ENCODE measurements at places on chromosomes 7 and 10.

DNA sequence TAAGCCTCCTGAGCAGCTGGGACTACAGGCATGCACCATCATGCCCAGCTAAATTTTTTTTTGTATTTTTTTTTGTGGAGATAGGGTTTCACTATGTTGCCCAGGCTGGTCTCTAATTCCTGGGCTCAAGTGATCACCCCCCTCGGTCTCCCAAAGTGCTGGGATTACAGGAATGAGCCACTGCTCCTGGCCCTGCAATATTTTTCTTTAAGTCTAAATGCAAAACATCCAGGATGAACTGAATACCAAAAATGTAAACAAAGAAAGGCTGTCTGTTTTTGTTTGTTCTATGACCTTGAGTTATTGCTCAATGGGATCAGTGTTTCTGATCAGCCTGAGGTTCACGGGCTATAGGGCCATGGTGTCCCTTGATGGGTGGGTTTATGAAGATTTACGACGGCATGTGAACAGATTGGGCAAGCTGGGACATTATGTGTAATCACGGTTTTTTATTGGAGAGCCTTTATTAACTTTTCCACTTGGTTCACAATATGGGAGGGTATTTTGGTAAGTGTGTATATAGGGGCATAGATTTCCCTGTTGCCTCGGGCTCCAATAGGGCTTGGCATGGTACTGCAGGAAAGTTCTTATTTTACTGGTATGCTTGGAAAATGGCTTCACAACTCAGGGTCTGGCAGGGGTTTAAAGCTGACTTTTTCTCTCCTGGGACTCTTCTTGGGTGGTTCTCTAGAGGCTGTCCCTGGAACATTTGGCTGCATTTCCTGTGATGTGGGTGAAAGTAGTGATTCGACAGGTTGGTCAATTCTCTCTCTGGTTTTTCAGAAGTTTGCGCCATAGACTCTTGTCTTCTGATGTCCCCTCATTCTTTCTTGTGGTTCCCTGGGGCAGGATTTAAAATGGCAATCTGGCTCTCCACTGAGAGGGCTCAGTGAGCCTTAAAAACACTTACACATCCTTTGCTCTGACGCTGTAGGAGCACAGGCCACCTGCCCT lies 41.6 kb downstream of the MRPS33 start:
- no peak for DNase-seq

DNA sequence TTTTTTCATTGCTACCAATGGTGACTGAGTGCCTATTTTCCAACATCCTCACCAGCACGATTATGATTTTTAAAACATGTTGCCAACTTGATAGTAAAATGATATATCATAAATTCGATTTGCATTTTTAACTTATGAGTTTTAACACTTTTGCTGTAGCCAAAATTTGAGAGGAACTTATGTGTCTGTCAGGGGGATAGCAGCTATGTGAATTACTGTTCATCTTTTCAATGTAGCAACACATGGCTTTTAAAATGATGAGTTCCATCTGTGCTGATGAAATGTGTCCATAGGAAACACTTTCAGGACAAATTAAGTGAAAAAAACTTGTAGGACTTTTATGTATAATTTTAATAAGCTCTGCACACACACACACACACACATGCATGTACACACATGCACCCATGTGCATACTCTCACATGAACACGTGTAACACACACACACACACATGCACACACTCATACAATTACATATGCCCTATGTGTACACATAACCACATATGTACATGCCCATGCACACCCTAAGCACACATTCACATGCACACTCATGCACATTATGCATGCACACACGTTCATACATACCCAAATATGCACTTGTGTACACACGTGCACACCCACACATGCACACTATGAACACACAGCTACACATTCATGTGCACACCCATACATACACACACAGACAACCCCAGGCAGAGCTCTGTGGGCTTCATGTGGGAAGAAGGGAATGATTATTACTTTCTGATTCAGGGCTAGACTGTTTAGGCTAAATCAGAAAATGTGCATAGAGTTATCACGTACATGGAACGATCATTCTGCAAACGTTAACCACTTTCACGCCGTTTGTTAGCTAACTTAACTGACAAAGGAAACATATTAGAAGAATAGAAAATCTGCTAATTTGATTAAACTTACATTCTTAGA lies 68.9 kb downstream of the C10orf143 start:
- DNase-seq = no peak

- DNase-seq = no peak
Measured at GRCh38 chr7:778968-779451, 51.9 kb upstream of the PRKAR1B start.

DNA sequence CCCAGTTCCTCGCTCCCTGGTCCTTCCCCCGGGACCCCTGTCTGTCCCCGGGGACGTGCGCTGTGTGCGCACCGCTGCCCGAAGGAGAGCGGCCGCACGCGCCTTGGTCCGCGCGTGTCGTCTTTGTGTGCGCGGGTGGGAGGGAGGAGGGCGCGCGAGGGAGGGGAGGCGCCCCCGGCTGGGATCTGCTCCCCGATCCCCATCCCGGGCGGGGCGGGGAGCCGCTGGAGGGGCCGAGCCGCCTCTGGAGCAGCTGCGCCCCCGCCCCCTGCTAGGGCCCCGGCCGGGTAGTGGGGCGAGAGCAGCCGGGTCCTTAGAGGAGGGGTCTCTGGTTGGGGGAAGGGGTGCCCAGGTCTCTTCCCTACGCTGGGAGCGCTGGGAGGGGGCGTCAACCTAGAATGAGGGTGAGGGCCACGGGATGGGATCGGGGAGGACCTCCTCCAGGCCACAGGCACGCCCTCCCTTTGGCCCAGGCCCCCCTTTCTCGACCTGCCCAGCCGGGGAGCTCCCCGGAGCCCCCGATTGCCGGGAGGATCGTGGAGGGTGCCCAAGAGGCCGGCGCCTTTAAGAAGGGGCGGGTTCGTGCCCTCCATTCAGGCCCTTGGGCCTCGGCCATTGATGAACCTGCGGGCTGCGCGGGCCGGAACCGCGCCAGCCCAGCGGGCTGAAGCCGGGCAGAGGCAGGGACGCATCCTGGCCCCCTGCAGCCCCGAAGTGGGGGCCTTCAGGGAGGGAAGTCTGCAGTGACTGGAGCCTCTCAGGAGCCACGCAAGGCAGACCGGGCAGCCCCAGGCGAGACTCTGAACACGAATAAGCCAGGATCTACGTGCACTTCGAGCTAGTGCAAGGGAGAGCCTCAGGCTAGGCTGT lies 678 bp downstream of the SH2B2 start:
- DNase-seq = peak; percentile 37

- no peak for DNase-seq
Measured at GRCh38 chr7:50505553-50506210, 55.5 kb upstream of the FIGNL1 start.

DNA sequence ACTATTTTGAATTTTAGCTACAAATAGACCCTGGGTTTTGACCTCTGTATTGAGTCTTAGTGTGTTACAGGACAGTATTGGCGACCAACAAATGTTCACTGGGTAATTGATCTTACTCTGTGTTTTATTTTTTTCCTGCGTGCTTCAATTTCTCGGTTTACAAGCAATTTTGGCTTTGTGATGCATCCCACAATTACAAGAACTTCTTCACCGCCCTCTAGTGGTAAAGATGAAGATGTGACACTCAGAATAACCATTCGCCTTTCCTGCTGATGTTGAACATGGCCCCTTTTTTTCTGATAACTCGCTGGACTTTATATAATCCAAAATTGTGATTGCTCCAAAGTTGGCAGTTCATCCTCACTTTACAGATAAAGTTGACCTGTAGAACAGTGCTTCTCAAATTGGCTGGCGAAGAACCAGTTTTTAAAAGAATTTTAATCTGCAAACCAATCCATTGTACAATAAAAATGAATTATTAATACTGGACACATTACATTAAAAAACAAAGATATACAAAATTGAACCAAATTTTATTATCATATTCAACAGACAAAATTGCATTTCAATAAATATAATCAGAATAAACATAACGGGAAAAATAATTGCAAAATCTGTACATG lies 20.2 kb upstream of the SMC3 start:
- DNase-seq = peak; percentile 67

- DNase-seq = peak; percentile 13
Measured at GRCh38 chr7:47008461-47008860, 573.5 kb downstream of the TNS3 start.

DNA sequence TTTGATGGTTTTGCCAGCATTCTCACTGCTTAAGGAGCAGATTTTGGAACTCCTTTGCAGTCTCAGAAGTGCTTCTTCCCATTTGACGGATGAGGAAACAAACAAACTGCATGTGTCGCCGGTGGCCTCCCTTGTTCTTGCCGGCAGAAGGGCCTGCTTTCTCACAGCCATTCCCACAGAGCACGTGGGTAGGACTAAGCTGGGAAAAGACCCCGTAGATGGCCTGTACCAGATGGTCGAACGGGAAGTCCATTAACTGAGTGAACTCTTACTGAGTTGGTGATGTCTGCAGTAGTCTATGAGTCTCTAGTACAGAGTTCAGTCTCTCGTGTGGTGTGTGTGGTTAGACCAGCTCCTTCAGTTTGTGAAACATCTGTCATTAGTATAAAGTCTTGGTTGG lies 131.9 kb downstream of the TRRAP start:
- no peak for DNase-seq

- no peak for DNase-seq
Measured at GRCh38 chr10:14124941-14125340, 205.8 kb downstream of the FRMD4A start.

DNA sequence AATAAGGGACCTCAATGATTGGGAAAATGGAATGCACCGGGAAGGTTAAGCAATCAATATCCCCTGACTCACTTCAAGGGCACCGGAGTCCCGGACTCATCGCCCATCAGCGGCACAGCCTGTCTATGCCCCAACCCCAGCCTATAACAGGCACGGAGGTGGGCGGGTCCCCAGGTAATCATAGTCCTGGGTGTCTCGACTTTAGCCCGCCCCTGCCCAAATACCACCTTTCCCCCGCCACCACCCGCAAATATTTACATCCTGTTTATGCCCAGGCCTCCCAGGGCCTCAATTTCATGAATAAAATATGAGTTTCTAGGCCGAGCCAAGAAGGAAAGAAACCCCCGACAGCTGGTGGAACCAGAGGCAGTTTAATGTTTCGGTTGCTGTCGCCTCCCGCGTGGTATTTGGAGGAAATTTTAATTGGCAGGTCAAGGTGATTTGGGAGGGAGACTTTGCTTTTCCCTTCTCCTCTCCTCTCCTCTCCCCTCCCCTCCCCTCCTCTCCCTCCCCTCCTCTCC lies 15.6 kb upstream of the RFC2 start:
- DNase-seq = peak; percentile 69

DNA sequence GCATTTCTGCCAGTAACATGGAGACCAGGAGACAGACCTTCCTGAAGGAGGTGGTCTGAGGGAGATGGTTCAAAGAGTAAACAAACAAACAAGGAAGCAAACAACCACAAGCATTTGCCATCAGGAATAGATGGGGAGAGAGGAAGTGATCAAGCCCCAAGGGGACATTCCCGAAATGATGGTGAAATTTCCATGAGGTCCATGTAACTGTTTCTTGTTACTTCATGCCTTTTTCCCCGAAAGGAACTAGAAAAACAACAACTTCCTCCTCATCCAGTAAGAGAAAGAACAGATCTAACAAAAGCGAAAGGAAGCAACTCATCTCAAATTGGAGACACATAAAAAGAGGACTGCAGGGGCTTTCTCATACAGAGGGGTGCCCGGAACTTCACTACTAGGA lies 152.5 kb upstream of the ZNF32 start:
- no peak for DNase-seq

- no peak for DNase-seq
Measured at GRCh38 chr10:70191161-70191971, 21.1 kb upstream of the SAR1A start.

GRCh38 chr7:156027821-156028220 lies 215.6 kb upstream of the SHH start:
- no peak for DNase-seq

DNA sequence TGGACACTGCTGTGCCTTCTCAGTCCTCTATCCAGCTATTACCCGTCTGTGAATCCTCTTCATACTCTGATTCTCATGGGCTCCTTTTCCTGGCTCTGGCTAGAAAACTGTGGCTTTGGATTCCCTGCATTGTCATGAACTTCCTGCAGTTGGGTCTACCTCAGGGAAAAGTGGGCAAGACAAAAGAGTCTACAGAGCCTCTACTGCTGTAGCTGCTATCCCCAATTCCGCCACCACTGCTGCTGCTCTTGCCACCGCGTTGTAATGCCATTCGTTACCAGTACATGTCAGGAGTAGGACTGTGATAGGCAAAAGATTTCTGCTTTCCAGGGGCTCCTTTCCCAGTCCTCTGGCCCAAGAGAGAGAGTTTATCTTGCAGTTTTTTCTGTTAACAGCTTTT lies 23.9 kb upstream of the PPP1R17 start:
- no peak for DNase-seq

GRCh38 chr7:13981070-13981469 lies 8.4 kb downstream of the ETV1 start:
- DNase-seq = peak; percentile 87

GRCh38 chr10:119658274-119658673 lies 7.1 kb downstream of the BAG3 start:
- peak; percentile 96 for DNase-seq

GRCh38 chr10:72276421-72277339 lies 3.0 kb downstream of the DDIT4 start:
- DNase-seq = peak; percentile 78

DNA sequence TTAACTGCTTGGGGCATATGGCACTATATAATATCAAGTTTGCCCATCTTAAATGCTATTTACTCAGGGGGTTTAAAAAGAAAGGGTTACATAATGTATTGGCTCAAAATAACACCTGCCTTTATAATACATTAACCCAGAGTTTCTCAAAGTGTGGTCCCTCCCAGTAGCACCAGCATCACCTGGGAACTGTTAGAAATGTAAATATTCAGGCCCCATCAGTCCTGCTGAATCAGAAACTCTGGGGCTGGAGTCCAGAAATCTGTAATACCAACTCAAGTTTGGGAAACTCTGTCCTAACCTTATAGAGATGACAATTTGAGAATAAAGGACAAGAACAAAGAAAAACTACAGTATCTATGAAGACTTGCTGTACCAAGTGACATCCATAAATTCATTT lies 270.7 kb downstream of the PARD3 start:
- DNase-seq = no peak

DNA sequence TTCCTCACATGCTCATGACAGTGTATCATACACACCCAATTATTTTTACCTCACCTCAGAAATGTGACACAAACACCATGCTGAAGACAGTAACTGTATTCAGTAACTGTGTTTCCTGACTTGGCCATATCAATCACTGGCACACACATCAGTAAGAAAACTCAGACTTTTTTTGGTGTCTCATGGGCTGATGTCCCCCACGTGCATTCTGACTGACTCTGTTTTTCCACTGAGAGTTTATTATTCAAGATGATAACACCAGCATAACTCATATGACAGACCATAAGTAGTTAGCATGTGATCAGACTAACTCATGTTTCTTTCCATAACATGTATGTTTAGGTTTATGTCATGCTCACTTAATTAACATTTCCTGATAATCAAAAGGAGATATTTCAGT lies 124.8 kb downstream of the CD36 start:
- no peak for DNase-seq

GRCh38 chr7:133015888-133016287 lies 66.0 kb downstream of the CHCHD3 start:
- DNase-seq = no peak

- no peak for DNase-seq
Measured at GRCh38 chr10:105838392-105838791, 1197.3 kb downstream of the SORCS3 start.

- peak; percentile 40 for DNase-seq
Measured at GRCh38 chr7:92837000-92837749, 802 bp upstream of the CDK6 start.
